ENCODE measurements at places on chromosomes 3 and 15.

DNA sequence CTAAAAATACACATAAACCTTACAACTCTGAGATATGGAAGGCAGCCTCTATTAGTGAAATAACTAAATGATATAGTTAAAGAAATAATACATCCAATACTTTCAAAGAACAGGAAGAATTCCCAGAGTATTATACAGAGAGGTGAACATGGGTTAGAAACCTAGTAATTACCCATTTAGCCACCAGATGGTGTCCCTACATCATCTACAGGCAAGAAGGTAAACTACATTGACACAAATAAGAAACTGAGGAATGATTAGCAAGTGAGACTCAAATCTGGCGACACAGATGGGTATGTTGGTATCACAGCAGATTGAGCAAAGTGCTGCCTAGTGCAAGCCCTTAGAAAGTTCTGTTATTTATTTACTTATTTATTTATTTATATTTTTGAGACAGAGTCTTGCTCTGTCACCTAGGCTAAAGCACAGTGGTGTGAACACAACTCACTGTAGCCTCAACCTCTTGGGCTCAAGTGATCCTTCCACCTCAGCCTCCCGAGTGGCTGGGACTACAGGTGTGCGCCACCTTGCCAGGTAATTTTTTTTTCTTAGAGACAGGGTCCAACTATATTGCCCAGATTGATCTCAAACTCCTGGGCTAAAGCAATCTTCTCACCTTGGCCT, 28.2 kb downstream of the NEK4 start:
- H3K4me1 ChIP-seq, result peaks cover 7% of the 10 kb centered on the region
- no peaks in the 10 kb centered on the region for H3K27me3 ChIP-seq
- no peak overlapping the region for H3K4me3 ChIP-seq
- DNase-seq, result peak; percentile 51
- no peaks in the 10 kb centered on the region for H3K36me3 ChIP-seq
- H3K27ac ChIP-seq, result no peak overlapping the region

DNA sequence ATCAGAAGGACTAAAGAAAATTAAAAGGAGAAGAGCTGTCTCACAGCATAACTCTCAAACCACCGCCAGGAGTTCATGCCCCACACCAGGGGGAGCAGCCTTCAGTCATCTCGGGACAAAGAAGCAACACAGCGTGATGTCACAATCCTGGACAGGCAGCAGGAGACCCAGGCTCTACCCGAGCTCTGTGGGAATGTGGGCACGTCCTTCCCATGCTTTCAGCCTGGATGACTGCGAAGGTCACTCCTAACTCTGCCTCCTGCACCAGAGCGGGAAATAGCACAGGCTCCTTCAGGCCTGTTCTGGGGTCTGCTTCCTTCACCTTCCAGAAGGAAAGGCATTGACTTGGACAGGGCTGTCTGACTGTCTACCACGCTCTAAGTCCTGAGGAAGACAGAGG, 31.3 kb downstream of the NOX5 start:
- H3K4me3 ChIP-seq, result no peak overlapping the region
- H3K4me1 ChIP-seq, result no peaks in the 10 kb centered on the region
- H3K27me3 ChIP-seq, result no peaks in the 10 kb centered on the region
- H3K36me3 ChIP-seq, result no peaks in the 10 kb centered on the region
- DNase-seq, result peak; percentile 55

DNA sequence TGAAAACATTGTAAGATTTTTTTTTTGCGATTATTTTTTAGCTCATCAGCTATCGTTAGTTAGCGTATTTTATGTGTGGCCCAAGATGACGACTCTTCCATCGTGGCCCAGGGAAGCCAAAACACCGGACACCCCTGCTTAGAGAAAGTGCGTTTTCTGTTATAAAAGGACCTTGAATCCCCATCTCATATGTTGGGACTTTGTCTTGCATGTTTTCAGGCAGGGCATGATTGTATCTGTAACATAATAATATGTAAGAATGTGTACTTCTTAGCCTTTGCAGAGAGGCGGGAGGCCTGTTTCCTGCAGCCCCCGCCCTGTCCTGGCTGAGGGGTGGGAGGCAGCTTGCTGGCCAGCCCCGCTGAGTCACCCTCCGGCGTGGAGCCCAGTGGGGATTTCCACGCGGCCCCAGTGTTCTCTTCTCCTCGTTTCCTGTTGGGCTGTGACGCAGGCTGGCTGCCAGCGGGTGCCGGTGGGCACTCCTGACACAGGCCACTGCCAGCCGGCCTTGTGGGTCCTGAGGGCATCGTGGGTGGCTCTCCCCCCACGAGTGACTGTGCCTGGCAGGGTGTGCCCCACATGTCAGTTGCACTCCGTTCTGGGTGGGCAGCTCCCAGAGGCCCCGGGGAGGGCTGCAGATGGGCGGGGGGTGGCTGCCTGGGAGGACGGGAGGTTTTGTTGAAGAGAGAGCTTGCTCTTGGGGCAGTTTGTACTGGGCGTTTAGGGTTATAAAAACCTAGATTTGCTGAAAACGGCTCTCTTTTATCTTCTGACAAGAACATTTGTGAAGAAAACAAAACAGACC, 55.6 kb downstream of the SMAD3 start:
- peak overlapping the region; percentile 55 for H3K27ac ChIP-seq
- H3K36me3 ChIP-seq, result no peaks in the 10 kb centered on the region
- peaks cover 58% of the 10 kb centered on the region for H3K4me1 ChIP-seq
- H3K27me3 ChIP-seq, result no peaks in the 10 kb centered on the region

- no peak overlapping the region for H3K4me3 ChIP-seq
- H3K27me3 ChIP-seq, result no peaks in the 10 kb centered on the region
Measured at GRCh38 chr3:148998715-148999423, 7.5 kb downstream of the GYG1 start.

GRCh38 chr15:73114064-73114463, 61.8 kb downstream of the NEO1 start:
- no peaks in the 10 kb centered on the region for H3K36me3 ChIP-seq
- H3K27me3 ChIP-seq, result no peaks in the 10 kb centered on the region
- no peak overlapping the region for H3K4me3 ChIP-seq
- H3K4me1 ChIP-seq, result no peaks in the 10 kb centered on the region

DNA sequence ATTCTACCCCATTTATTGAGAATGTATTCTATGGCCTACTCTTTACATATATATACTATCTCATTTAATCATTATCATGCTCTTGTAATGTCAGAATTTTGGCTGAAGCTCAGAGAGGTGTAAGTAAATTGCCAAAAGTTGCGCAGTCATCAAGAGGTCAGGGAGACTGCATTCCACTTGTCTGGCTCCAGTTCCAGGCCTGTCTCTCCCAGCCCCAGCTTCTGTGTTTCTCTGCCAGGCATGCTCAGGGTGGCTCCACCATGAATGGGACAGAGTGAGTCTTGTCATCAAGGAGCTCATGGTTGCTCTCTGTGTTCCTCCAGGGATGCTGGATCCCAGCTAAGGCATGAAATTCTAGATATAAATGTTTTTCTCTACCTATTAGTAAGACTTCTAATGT, 635.1 kb upstream of the MDFIC2 start:
- no peaks in the 10 kb centered on the region for H3K36me3 ChIP-seq
- H3K27ac ChIP-seq, result no peak overlapping the region
- H3K4me1 ChIP-seq, result no peaks in the 10 kb centered on the region
- DNase-seq, result no peak
- H3K27me3 ChIP-seq, result no peaks in the 10 kb centered on the region

GRCh38 chr3:46649436-46649835, 37.1 kb downstream of the FAM240A start:
- H3K4me1 ChIP-seq, result peaks cover 6% of the 10 kb centered on the region
- H3K36me3 ChIP-seq, result no peaks in the 10 kb centered on the region
- H3K4me3 ChIP-seq, result no peak overlapping the region
- no peak overlapping the region for H3K27ac ChIP-seq
- H3K27me3 ChIP-seq, result no peaks in the 10 kb centered on the region
- DNase-seq, result no peak

All from Caco-2 (cell line).